ENCODE measurements at places on chromosomes 5 and 9. TPM values are rescaled to one million over a fixed set of nuclear protein-coding genes. Genes with fewer than 3 reads are reported as not detected.

The GABRA6 gene
- not detected for total RNA-seq

The FAM78A gene
- total RNA-seq, result 2.4 TPM

The CCDC171 gene
- 1.9 TPM for total RNA-seq

The PRRC2B gene
- 173 TPM for total RNA-seq

- DNase-seq, result no peak
These were observed 80.5 kb downstream of the AMBP start for GRCh38 chr9:113997610-113998009.

DNA sequence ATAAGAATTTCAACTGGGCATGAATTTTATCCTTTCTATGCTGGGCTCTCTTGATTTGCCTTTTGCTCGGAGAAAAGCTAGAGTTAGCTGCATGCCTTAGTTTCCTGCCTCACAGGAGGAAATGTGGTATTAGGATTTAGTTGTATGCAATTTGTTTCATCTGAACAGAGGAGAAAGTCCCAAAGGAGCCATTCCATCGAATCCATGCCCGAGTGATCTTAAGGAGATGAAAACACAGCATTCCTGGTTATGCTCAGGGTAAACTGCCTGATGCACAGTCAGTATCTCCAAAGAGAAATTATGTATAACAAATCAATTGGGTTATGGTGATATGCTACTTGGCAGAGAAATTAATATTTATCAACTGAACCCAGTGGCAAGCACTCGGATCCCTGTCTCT, 51.1 kb downstream of the TTC1 start:
- no peak for DNase-seq

- DNase-seq, result no peak
These were observed 48.2 kb upstream of the PRDM9 start for GRCh38 chr5:23459214-23459613.

GRCh38 chr9:68625559-68625958, 79.5 kb upstream of the PIP5K1B start:
- DNase-seq, result no peak

GRCh38 chr9:17367035-17367434, 211.8 kb upstream of the SH3GL2 start:
- no peak for DNase-seq

- DNase-seq, result no peak
These were observed 899.2 kb upstream of the WWC1 start for GRCh38 chr5:167392240-167392639.

- DNase-seq, result no peak
These were observed 16.2 kb downstream of the MIGA2 start for GRCh38 chr9:129052592-129052991.

Data from SJCRH30 (cell line).